GM23248 (cell line): ENCODE measurements at places on chromosomes 12 and 14.

DNA sequence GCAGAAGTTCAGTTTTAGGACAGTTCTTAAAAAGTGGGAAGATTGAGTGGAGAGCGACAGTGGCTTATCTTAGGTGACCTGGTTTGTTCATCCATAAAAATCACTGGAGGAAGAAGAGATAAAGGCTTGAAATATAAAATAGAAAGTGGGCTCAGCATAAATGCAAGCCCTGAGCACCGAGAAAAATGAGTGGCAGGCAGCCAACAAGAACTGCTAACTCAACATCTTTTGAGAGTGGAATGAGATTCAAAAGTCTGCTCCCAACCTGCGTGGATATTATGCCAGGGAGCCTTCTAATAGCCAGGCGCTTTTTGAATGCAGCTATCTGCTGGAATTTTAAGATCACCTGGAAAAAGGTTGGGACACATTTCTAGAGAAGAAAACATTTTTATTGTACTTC, 666.5 kb downstream of the FLRT2 start:
- no peak for DNase-seq

GRCh38 chr12:75560167-75560566, 48.8 kb upstream of the KRR1 start:
- DNase-seq = peak; percentile 42

- no peak for DNase-seq
These were observed 69.3 kb upstream of the ADAMTS20 start for GRCh38 chr12:43621262-43621661.

GRCh38 chr12:125136702-125137101, 71.5 kb downstream of the AACS start:
- DNase-seq = no peak

GRCh38 chr14:104729835-104730181, 5.8 kb downstream of the ADSS1 start:
- no peak for DNase-seq
